Stimulated activated CD4-positive, alpha-beta T cell treated with anti-CD3 and anti-CD28 coated beads, TNF-alpha, amount 100 ng/mL, for 24 hours (primary cell): ENCODE measurements at places on chromosomes 2 and 18.
A peak's percentile ranks its signal among the peaks of the same experiment; 100 is the strongest.

- no peak for DNase-seq
Measured at GRCh38 chr2:56889738-56890137, 705.9 kb downstream of the CCDC85A start.

GRCh38 chr18:26071725-26072124 is 18.7 kb downstream of the SS18 start:
- no peak for DNase-seq

- DNase-seq, result no peak
Measured at GRCh38 chr2:135190799-135191198, 138.7 kb downstream of the RAB3GAP1 start.

DNA sequence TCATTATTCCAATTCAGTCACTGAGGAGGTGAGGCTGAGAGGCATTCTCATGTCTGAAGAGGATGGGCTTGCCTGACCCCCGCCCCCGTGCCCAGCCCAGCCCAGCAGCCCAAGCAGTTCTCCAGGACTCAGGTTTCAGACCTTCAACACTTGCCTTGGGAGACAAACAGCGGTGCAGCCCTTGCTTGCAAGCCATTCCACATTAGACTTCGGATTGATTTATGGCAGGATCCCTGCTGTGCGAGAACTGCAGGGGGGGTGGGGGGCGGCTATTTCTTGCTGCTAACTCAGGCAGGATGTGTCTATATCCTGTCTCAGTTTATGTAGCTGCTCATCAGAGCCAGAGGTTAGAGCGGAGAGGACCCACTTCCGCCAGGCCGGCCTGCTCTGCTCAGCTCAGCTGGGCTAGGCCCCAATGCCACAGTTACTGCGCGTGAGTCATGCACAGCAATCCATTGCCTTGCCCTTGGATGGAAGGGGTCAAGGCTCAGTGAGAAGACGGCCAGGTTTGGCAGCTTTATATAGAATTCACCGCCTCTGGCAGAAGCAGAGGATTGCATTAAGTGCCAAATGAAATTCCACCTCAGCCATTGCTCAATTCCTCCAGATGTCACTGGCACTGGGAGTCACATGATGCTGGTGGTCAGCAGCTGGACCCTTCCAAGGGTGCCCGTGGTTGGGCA is 1.8 kb downstream of the GYPC start:
- DNase-seq, result no peak

DNA sequence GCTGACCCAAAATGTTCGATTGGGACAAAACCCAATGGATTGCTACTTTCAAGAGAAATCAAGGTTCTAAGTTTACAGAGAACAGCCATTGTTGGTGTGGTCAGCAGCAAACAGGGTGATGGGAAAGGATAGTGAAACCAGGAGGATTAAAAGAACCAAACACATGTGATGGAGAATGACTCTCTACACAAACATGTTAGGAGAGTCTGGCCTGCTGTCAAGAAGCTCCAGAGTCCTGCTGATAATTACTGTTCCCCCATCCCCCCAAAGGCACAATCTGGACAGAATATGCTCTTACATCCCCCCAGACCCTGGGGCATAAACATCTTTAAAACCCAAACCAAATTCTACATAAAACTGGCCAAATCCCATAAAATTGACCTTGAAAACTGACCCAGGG is 32.0 kb upstream of the ACYP2 start:
- DNase-seq, result no peak

DNA sequence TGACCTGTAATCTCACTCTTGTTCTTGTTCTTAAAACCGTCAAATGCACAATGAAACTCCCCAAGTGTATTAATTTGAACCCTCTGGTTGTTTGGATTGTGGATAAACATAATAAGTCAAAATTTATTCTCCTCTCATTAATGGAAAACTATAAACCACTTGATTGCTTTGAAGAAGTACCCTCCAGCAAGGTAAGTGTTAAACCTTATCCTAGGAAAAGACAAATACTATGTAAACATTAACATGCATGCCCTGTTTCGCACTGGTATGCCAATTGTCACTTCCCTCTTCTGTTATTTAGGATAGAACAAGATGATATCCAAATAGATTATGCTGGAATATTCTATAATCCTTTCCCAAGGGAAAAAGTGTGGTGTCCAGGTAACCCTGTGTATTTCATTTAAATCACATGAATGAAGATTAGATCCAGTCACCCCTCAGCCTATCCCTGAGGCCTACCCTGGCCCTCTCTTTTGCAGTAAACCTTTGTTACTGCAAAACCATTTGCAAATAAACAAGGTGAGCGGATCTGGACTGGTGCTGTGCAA is 1.3 kb downstream of the ADI1 start:
- DNase-seq, result no peak

GRCh38 chr2:109337221-109337620 is 208.2 kb downstream of the SH3RF3 start:
- DNase-seq, result no peak

GRCh38 chr2:56522605-56523089 is 338.9 kb downstream of the CCDC85A start:
- DNase-seq, result no peak

DNA sequence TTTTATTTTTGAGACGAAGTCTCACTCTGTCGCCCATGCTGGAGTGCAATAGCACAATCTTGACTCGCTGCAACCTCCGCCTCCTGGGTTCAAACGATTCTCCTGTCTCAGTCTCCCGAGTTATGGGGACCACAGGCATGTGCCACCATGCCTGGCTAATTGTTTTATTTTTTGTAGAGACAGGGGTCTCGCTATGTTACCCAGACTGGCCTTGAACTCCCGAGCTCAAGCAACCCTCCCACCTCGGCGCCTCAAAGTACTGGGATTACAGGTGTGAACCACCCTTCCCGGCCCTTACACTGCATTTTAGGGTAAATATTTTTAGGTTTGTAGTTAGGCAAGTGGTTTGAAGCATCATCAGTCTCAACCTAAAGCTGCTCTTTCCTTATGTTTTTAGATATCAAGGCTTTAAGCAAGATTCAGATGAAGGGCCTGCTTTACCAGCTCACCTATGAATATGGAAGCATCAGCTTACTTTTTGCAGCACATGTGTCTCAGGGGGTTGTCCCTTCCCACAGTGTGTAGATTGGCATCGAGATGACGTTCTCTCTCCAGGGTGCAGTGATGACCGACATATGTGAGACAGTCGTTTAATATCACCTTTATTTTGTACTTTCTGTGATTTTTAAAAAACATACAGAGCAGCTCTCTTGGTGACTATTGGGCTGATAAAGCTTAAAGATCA is 47.2 kb downstream of the ATIC start:
- no peak for DNase-seq

- no peak for DNase-seq
Measured at GRCh38 chr2:213004197-213004821, 147.1 kb downstream of the IKZF2 start.

DNA sequence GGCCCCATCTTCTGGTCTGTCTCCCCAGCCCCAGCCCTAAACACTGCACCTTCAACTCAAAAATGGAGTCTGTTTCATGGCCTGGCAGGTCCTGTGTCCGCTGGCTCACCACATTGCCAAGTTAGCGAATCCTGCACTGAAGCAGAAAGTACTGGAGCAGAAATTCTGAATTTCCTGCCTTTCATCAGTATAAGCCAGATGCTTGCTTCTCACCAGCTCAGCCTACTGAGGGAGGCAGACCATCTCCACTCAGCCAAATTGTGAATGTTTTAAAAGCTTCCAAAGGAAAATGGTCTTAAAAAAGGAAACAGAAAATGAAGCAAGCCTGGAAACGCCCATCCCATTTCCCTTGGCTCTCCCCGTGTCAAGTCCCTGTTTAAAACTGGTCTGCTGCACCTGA is 157.8 kb downstream of the C1D start:
- DNase-seq, result no peak

- no peak for DNase-seq
Measured at GRCh38 chr2:121860758-121861227, 105.3 kb downstream of the TSN start.

DNA sequence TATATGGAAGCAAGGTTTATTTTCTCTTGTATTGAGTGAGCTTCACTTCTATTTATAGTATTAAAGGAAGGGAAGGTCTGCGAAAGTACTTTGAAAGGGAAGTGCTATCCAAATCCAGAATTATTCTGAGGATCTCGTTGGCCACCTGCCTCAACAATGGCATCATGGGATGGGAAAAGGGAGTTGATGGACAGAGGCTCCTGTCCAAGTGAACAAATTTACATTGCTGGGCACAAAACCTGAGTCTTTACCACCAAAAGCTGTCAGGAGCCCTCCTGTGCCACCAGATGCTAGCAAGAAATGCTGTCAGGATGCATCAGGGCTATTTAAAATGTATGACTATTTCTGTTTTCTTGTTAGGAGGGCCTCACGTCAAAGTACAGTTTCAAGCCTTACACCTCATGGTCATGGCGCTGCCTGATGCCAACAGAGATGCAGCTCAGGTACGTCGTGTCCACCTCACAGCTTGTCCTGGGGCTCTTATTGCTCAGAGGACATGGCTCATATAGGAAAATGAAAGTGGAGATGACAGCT is 157.3 kb downstream of the ARHGAP28 start:
- no peak for DNase-seq

DNA sequence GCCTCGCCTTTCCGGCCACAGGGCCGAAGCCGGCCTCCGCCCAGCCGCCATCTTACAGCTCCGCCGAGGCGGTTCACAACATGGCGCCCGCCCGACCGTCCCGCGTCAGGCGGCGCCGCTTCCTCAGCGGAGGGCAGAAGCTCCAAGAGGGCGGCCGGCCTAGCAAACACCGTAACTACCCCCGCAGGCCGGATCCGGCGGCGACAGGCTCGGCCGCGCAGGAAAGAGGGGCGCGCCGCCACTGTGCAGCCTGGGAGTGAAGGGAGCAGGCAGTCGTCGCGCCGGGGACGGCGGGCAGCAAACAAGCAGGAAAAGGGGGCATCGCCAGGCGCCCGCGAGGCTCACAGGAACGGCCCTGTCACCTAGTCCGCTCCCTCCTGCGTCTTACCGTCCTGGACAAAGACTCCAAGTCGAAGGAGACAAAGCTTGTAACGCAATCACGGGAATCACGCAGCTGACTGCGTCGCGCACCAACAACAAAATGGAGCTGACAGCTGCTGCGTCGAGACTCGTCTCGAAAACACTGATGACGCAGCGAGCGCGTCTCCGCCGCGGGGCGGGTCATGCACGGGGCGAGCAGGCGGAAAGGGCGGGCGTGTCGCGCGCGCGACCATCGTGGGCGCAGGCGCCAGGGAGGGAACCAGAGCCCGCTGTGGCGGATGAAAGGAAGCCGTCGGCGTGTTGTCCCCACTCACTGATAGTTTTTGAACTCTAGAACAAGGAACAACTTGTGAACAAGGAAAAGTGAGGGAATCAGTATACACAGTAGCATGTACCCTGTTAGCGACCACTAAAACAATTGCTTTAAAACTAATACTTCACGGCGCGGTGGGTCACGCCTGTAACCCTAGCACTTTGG is at the start of gene CLK1:
Gene CLK1, minus strand, starts transcription at position 483 of the 859 bp plus-strand sequence. CDS start 2,796 bp downstream, outside the sequence.
- peak; percentile 94 for DNase-seq

- no peak for DNase-seq
Measured at GRCh38 chr2:105917688-105918087, 173.0 kb downstream of the NCK2 start.

DNA sequence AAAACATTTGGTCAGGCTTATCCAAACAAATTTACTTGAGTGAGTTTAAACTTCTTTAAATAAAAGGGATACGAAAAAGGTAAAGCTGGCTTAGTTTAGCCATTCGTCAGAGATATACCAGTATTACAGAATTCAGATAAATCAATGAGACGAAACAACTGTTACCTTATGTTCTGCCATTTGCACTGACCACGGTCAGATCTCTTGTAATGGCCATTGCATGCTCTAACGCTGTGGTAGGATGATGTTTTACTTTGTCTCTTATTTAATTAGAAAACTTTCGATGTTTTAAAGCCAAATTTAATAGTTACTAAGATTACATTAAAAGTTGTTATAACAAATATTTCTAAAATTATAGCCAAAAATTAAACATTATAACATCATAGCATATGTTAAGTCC is 1.5 kb downstream of the C18orf54 start:
- DNase-seq, result no peak

DNA sequence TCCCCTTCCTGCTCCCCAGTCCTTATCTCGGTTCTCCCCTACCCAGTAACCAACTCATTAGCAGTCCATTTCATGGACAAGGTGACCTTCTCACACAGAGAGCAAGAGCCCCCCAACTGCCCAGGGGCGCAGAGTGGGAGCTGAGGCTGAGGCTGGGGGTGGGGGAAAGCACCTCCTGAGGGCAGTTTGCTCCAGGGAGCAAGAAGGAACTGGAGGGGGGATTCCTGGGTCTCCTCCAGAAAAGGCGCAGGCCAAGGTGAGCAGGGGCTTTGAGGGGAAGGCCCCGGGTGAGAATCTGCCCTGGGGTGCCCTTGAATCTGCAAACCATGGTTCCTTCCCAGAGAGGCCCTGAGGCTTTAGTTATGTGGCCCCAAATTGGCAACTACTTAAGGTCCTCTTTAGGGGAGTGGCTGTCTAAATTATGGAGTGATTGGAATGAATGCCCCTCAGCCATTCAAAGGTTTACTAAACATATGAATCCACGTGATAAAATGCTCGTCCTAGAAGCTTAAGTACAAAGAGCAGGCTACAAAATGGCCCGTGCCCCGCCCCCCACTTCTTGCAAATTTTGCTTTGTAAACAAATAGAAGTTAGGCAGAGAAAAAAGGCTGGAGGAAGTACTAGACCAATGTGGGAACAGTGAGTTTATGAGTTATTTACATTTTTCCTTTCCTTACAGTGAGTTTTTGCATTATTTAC is 123.5 kb upstream of the HS6ST1 start:
- DNase-seq, result no peak

DNA sequence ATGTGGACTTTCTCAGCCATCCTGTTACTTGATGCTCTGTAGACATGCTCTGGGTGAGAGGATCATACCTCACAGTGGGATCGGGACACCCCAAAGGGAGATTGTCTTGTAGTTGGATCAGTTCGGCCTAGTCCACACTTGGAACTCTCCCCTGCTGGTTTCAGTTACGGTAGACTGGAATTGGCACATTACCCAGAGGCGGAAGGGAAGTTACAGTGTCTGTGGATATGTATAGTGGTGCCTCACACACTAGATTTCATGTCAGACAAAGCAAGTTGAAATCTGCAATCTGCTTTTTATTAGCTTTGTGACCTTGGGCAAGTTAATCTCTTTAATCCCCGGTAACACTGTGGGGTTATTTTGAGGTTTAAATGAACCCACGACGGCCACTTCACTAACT is 16.2 kb upstream of the CTAGE1 start:
- no peak for DNase-seq

DNA sequence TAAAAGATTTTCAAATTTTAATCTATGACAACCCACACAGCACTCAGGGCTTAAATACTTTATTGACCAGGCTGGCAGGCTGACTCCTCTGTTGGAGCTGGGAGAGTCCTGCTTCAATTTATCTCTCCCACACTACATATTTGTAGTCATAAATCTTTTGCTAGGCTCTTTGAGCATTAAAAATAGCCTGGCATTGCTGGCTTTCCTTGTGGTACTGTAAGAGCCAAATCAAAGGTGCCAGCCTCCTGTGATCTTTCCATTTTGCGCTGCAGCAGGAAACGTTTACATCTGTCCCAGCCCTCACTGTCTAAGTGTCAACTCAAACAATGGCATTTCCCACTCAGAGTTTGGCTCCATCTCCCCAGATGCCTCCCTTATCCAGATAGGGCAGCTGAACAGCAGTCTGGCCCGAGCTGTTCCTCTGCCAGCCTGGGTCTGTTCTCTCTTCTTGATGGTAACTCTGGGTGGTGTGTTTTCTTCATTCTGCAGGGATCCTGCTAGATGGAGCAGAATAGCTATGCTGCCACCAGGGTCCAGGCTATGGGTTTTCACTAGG is 62.1 kb downstream of the LRRTM1 start:
- DNase-seq, result no peak
